Activated CD8-positive, alpha-beta memory T cell treated with anti-CD3 and anti-CD28 coated beads for 4 hours (primary cell): ENCODE measurements at places on chromosomes 2 and 18.

DNA sequence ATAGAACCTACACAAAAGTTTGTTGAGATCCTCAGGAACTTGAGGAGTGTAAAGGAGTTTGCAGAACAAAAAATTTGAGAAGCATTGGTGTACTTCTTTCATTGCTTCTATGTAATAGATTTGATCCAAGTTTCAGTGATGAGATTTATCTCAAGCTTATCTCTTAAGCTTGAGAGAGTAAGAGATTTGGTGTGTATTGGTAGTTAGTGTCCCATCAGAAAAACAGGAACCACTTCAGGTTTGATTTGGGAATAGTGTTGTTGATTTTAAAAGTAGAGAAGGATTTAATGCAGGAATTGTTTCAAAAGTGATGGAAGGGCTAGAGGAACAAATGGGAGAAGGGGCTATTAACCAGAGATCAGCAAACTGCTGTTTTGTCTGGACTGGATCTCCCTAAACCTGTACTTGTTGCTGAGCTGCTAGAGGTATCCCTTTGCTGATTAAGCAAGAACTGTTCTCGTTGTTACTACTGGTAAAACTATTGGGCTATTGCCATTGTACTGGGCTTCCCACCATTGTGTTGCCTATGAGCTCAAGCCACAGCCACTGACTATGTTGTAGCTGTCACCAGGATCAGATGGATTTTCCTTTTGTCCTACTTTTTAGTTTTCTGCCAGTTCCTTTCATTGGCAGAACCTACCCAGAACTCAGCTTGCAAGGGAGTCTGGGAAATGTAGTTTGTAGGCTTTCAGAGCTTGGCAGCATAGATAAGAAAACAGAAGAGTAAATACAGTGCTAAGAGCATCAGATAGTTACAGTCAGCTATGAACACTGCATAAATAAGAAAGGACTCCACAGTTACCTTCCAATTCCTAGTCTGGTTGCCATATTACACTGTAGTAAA, 39.3 kb downstream of the RAB10 start:
- DNase-seq: no peak

- no peak for DNase-seq
Observed at GRCh38 chr2:173747035-173747434, 218.1 kb downstream of the SP3 start.

- DNase-seq: no peak
Observed at GRCh38 chr2:19762959-19763605, 138.7 kb downstream of the TTC32 start.

DNA sequence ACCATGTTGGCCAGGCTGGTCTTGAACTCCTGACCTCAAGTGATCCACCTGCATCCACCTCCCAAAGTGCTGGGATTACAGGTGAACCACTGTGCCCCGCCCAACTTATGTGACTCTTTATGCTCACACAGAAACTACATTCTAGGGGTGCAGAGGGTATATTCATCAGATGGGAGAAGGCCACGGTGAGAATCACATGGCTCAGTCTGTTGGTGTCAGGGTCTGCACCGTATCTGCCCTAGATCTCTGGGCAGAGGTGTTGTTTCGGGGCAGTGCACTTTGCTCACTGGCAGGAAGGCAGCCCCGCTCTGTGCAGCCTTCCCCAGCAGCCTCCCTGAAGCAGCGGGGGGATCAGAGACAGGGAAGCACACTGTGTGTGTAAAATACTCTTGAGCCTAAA, 76.4 kb downstream of the SH3RF3 start:
- DNase-seq: no peak

DNA sequence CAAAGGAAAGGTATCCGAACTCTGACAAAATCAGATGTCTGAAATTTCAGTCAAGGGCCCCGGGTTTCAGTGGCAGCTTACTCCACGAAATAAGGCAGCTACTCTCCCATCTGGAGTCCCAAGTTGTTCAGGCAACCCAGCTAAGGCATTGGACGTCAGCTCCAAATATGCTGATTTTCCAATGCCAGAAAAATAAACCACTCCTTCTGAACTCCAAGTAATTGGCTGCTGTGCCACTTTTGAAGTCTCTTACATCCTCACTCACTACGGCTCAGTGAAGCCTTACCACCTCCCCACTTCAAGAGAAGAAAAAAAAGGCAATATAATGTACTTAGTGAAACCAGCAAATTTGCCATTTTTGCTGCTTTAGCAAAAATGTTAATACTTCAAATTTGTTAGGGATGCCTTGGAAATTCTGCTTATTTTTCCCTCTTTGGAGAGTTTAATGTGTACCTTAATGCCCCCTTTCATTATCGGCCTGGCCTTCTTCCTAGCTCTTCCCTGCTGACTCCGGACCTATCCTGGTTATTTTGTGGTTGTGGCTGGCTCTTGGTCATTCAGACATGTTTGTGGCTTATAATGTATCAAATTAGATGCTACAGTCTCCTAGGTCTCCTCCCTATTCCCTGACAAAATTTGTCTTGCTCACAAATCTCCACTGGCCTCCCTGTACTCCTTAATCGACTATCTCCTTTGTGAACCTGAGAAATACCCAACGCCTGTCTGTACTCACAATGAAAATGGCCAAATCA, 589.2 kb upstream of the ZEB2 start:
- DNase-seq: no peak

- no peak for DNase-seq
Observed at GRCh38 chr2:191276792-191277465, 31.7 kb downstream of the MYO1B start.

- no peak for DNase-seq
Observed at GRCh38 chr18:63808125-63808524, 32.9 kb downstream of the SERPINB7 start.
